ENCODE measurements at places on chromosomes 2 and 18.

DNA sequence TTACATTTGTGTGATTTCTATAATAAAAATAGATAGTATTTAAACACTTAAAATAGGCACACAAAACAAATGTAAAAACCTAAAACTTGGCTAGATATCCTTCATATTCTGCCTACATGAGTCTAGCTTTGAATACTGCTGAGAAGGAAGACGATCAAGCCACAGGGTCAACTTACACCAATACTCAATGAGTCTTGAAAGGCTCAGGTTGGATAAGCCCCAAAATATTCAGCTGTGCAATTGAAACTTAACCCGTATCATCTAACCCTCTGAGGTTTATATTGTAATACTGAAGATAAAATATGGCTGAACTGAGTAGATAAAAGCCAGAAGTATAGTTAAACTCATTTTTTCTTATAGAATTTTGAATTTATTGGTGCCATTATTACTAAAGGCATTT lies 313.0 kb upstream of the NRXN1 start:
- no peak for DNase-seq

DNA sequence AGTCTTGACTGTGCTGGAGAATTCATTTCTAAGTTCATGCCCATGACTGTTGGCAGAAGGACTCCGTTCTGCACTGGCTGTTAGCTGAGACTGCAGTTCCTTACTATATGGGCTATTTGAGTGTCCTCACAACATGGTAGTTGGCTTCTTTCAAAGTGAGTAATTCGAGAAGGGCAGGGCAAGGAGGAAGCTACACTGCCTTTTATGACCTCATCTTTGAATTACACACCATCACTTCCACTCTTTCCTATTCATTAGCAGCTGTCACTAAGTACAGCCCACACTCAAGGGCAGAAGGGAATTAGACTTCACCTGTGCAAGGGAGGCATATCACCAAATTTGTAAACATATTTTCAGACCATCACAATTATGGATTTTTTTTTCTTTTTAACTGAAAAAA lies 55.9 kb upstream of the EPAS1 start:
- DNase-seq: no peak

DNA sequence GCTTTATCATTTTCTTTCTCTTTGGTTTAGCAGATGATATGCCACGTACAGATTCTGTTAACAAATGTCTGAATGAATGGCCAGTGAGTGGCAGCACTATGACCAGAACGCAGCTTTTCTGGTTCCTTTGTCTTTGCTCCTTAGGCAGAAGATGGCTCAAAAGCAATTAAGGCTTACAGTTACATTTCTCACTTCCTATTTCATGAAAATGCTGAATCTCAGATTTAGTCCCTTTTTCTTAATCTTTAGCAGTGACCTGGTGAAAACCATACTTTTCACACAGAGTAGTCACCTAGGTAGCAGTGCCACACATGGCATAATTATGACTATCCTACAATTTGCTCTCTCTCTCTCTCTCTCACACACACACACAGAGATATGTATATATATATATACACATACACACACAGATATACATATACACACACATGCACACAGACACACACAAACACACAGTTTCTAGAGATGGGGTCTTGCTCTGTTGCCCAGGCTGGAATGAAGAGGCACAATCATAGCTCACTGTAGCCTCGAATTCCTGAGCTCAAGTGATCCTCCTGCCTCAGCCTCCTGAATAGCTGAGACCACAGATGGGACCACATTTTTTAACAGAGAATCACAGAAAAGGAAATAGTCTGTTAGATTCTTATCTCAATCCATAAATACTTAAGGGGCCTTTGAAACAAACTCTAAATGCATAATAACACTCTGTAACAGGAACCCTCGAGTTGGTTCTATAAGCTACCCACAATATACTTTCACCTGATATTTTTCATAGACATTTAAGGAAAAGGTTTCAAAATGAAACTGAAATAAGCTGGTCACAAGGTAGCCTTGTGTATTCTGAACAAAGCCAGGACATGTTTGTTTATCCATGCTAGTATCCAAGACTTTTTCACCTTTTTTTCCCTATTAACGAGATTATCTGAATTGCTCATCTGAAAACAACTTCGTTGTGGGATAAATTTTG lies 11.6 kb downstream of the PDE6D start:
- no peak for DNase-seq

- no peak for DNase-seq
Observed at GRCh38 chr2:201452922-201453643, 1.5 kb downstream of the STRADB start.

DNA sequence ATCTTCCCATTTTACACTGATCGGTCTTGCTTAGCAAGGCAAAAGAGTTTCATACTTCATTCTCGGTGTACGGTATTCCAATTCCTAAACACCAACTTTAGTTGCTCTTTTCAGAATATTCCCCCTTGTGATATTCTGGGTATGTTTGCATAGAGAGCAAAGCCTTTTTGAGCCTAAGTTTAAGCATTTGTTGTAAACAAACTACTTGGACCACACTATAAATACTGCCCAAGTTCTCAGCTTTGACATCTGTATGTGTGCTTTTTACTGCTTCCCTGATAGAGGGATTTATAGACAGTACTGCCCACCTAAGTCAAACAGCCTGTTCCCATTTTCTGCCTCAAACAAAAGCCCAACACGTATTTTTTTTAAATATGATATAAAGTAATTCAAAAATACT lies 36.9 kb downstream of the CCBE1 start:
- DNase-seq: no peak

DNA sequence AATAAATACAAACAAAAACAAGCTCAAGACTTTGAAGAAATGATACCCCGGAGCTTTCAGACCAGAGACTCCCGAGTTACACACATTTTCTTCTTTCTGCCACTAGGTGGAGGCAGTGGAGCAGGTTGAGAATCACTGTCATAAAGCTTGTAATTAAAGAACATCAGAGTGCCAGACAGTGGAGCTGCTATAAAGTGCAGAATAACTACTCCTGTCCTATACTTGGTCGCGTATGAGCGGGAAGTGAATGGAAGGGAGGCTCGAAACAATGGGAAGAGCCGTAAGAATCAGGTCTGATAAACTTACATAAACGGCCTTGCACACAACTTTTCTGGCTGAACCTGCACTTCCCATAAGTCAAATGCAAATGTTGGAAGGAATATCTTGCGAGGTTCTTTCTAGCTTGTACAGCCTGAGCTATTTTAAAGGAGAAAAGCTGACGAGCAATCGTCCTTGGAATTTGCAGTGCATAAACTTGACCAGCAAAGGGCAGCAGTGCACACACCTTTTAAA lies 189.0 kb downstream of the RPIA start:
- no peak for DNase-seq

GRCh38 chr18:12816451-12816850 lies 67.6 kb downstream of the PTPN2 start:
- DNase-seq: no peak

GRCh38 chr2:239098288-239098970 lies 250.5 kb downstream of the TWIST2 start:
- DNase-seq: no peak

- DNase-seq: no peak
Observed at GRCh38 chr2:121887513-121888188, 132.2 kb downstream of the TSN start.

GRCh38 chr2:120471166-120471565 lies 125.2 kb downstream of the INHBB start:
- no peak for DNase-seq

- no peak for DNase-seq
Observed at GRCh38 chr2:54634021-54634420, 89.4 kb upstream of the EML6 start.

DNA sequence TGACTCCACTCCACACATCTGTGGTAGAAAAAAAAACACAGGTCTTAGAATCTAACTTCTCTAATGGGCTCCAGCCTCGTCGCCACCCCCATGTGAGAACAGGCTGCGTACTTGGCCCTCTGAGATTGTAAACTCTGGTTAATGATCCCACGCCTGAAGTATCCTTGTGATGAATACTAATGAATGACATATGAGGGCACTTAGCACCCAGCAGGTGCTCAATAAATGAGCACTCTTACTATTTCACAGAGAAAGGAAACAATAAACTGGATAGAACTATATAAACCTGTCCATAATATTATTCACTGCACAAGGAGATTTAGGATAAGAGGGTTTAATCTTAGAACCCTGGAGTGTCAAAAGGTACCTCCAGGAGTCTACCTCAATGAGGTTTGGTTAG lies 310.1 kb upstream of the HNRNPA3 start:
- DNase-seq: no peak

- no peak for DNase-seq
Observed at GRCh38 chr2:180829261-180829660, 151.1 kb upstream of the UBE2E3 start.

GRCh38 chr2:61478086-61478485 lies 7.2 kb upstream of the USP34 start:
- no peak for DNase-seq

DNA sequence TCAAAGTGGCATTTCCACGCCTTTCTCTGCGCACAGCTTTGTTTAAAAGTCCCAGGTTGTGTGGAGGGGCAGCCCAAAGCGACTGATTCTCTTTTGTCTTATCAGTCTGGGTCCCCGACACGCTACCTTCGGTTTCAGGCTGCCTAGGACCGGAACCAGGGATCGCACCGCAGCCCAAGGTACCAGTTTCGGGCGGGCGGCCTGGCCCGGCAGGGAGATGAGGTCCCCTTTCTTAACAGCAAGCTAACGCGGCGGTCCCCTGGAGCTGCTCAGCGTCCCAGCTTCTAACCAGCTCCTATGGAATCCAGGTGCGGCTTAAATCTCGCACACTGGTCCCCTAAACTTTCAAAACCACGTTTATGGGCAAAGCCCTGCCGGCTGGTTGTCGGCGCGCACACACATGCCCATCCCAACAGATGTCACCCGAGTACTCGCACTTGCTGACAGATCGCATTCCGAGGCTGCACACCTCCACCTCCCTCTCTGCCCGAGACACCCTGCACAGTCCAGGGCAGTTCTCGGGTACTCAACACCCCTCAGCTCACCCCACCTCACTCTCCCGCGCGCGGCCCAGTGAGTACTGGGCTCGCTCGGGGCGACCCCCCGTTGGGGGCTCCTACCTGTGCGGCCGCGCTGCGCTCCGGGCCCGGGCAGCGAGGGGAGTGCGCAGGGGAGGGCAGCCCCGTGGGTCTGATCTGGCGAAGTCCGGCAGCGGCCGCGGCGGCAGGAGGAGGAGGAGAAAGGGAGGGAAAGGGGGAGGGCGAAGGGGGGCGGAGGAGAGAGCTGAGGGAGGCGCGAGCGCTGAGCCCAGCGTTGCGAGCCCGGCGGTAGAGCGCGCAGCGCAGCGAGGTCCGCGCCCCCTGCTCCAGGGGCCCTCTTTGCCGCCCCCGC lies at the start of gene EFEMP1:
EFEMP1 (minus strand) TSS at position 692 of the 891 bp plus-strand sequence. CDS start 1,342 bp downstream, outside the sequence.
- no peak for DNase-seq

- no peak for DNase-seq
Observed at GRCh38 chr18:49447810-49448745, 12.4 kb downstream of the DYM start.

DNA sequence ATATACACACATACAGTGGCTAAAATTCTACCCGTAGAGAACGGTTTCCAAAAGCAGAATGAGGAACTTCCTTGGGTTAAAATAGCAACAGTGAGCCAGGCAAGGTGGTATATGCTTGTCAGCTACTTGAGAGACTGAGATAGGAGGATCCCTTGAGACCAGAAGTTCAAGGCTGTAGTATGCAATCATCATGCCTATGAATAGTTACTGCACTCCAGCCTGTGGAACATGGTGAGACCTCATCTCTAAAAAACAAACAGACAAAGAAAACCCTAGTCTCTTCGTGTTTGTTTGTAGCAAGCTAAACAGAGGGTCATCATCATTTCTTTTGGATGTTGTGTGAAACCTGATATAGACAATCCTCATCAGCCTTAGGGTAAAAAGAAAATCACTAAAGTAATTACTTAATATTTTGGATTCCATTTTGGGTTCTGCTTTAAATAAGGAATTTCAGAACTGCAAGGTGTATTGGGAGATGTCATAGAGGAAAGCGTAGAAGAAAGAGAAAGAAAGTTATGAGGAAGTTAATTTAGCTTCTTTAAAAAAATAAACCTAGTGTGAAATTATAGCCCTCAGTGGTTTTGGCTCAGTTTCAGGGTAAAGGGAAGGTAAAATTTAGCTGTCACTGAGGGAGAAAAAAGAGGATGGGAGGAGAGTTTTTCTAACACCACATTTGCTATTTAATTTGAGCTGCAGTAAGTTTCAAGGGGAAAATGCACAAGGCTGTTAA lies 46.5 kb downstream of the PLEK start:
- no peak for DNase-seq

DNA sequence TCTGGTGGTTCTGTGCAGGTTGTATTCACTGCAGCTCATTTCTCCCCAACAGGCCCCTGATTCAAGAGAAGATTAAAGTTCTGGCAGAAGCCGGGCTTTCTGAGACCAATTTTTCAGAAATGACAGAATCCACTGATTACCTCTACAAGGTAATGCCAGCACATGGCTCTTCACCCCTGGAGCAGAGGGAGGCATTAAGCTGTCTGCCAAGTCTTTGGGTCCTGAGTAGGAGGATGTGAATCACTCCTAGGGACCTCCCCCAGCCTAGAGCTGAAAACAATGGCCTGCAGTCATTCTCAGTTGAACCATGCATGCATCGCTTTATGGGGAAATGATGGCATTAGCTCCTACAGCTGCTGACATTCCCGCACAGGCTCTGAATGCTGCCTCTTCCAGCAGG lies 20.5 kb upstream of the RPL37A start:
- DNase-seq: peak; percentile 25

- no peak for DNase-seq
Observed at GRCh38 chr18:54612237-54612636, 21.2 kb downstream of the DYNAP start.

GRCh38 chr2:71790226-71791060 lies 337.1 kb downstream of the DYSF start:
- no peak for DNase-seq

GRCh38 chr18:50315100-50315871 lies 27.8 kb upstream of the CXXC1 start:
- no peak for DNase-seq

DNA sequence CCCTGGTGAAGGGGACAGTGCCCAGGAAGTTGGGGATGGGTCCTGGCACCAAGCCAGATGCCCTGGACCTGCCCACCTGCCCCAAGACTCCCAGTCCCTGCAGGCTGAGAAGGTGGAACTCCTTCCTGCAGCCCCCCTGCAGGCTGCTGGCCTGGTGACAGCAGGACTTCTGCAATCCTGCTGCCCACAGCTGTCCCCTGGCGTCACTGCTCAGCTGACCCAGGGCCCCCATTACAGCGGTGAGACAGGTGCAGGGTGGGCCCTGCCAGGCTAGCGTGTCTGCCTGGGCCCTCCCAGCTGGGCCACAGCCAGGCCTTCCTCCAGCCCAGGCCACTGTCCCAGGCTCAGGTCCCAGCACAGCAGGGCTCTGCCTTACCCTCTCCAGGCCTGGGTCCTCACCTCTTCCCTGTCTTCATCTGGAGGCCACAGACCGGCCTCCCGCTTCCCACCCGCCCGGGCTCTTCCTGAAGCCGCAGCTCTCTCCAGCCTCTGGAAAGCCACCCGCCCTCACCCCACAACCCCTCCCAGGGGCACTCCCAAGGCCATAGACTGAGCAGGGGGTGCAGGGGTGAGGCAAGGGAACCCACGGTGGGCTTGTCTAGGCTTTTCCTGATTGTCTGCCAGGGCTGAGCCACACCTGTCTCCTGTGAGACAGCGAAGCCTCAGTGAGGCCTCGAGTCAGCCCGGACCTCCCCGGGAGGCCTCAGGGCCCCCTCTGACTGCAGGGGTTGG lies 8.8 kb upstream of the ERFE start:
- DNase-seq: no peak

- DNase-seq: no peak
Observed at GRCh38 chr18:76351961-76352581, 143.0 kb downstream of the ZNF516 start.

- no peak for DNase-seq
Observed at GRCh38 chr2:189411860-189412259, 29.4 kb upstream of the WDR75 start.

Data from amygdala (tissue), 56 donors.